ENCODE measurements at places on chromosomes 2 and 18. TPM values are rescaled to one million over a fixed set of nuclear protein-coding genes. Genes with fewer than 3 reads are reported as not detected.

CNGA3 gene
- total RNA-seq = not detected

DES gene
- total RNA-seq = 21.9 TPM

REG3A gene
- total RNA-seq = 0.31 TPM

MROH2A gene
- not detected for total RNA-seq

PJVK gene
- total RNA-seq = 0.87 TPM

DNA sequence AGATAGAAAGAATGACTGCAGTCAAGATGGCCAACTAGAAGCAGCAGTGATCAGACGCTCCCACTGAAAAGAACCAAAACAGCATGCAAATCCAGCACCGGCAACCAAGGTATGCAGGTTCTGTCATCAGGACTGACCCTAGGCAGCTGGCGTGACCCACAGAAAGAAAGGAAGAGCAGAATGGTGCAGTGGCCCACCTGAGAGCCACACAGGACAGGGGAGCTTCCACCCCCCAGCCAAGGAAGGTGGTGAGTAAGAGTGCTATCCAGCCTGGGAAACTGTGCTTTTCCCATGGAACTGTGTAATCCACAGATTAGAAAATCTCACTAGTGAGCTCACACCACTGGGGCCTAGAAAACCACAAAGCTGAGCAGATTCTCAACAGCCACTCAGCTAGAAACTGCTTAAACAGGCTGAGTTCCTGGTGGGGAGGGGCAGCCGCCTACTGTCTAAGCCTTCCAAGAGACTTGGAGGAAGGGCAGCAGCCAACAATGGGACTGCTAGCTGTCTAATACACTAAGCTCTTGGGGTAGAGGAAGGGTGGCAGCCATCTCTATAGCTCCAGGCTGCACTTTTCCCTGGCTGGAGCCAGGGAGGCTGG, 127.9 kb downstream of the EVA1A start:
- no peak for DNase-seq

GRCh38 chr18:1657876-1658275, 753.2 kb downstream of the ADCYAP1 start:
- DNase-seq = no peak

DNA sequence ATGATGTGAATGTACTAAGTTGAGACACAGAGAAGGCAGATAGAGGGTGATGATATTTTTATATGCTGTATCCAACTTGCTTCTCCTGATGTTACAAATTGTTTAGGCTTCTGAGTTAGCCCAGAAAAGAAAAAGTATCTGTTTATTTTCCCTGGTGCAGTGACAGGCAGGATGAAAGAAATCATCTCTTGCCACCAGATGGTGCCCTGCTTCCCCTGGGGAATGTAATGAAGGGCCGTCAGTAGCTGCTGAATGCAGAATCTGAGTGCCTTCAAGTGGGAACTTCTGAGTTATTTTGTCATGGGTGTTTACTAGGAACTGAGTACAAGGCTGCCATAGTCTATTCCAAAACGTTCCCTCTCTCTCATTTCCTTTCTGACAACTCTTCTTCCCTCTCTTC, 525.6 kb downstream of the MBD2 start:
- no peak for DNase-seq

GRCh38 chr2:29072971-29073725, 1.2 kb downstream of the PCARE start:
- no peak for DNase-seq

DNA sequence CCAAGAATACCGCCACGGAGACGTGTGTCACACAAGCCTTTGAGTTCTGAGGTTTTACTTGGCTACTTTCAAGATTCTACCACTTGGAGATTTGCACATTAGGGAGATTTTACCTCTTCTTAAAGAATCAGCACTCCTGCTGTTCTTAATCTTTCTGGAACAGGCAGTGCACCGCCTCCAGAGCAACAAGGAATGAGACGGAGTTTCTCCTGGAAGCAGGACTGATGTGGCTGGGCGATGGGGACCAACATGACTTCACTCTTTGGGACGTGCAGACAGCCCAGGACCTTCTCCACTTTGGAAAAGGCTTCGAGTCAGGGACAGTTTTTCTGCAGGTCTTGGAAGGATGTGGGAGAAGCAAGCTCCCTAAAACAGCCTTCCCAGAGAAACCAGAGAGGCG, 255.2 kb downstream of the HDAC4 start:
- no peak for DNase-seq

DNA sequence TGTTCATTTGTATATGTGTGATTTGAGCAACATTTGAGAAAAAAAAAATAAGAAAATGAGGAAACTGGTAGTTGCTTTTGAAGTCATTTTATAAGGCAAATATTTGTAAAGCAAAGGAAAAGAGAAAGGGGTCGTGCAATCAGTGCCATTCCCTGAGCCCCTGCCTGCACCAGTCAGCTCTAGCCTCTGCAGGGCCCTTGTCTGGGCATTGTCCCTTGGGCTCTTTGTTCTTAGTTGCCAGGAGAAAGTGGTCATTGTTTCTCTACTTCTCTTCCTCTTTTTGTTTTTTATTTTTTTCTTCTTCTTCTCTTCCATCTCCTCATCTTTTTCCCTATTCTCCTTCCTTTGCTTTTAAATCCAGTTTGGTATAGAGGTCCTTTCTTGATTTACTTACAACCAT, 175.3 kb upstream of the CREB1 start:
- DNase-seq = no peak

DNA sequence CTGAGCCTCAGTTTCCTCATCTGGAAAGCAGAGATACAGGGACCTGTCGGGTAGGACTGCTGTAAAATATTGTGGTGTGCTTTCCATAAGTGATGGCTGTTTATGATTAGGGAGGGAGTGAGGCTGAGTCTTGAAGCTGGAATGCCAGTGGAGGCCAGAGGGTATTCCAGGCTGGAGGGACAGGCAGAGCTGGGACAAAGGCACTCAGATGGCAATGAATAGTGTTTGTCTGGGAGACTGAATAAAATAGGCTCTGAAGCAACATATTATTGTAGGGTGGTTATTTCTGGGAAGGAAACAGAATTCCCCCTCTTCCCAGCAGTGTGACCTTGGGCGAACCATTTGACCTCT, 120.7 kb downstream of the INHBB start:
- no peak for DNase-seq

GRCh38 chr2:30800159-30800558, 7.1 kb downstream of the CAPN13 start:
- DNase-seq = no peak

DNA sequence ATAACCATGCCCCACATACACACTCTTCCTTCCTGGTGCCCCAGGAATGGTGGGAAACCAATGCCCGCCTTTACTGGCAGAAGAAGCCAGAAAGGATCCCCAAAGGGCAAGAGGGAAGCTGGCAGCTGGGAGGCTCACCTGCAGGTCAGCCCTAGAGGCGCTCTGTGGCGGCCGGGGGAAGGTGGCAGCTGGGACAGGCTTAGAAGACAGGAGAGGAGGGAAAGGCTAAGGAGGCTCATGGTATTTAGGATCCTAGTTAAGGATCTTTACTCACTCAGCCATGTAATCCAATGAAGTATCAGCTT, 23.8 kb downstream of the ADRA2B start:
- no peak for DNase-seq

- no peak for DNase-seq
Measured at GRCh38 chr2:42663828-42664227, 95.4 kb downstream of the MTA3 start.

Data from K562 (cell line).